ENCODE measurements at places on chromosomes 2 and 18. TPM values are rescaled to one million over a fixed set of nuclear protein-coding genes. Genes with fewer than 3 reads are reported as not detected.

Gene PSMD1
- 50.4 TPM for polyA plus RNA-seq

Gene SDC1
- 94.1 TPM for polyA plus RNA-seq

Gene CNRIP1
- polyA plus RNA-seq = 9.0 TPM

Gene CAVIN2
- polyA plus RNA-seq = 55.1 TPM

Gene TUBA4B
- 8.7 TPM for polyA plus RNA-seq

Gene HOXD3
- 0.18 TPM for polyA plus RNA-seq

Gene SP9
- not detected for polyA plus RNA-seq

Gene NEU4
- 0.27 TPM for polyA plus RNA-seq

Gene TSPYL6
- polyA plus RNA-seq = not detected

Gene PFN4
- 0.66 TPM for polyA plus RNA-seq

Gene IL36G
- polyA plus RNA-seq = 0.12 TPM

Gene PLGLB2
- polyA plus RNA-seq = 0.62 TPM

Gene CD8B2
- polyA plus RNA-seq = 0.13 TPM

Gene PTH2R
- polyA plus RNA-seq = 0.12 TPM

Gene NEUROD1
- polyA plus RNA-seq = not detected

Gene CCDC74A
- polyA plus RNA-seq = 9.2 TPM

Gene COL6A3
- polyA plus RNA-seq = 96.2 TPM

Gene FLACC1
- polyA plus RNA-seq = 1.9 TPM

Gene TSGA10
- 4.4 TPM for polyA plus RNA-seq

Gene POTEC
- not detected for polyA plus RNA-seq

Gene CAPN13
- polyA plus RNA-seq = 6.6 TPM

Gene PRSS56
- polyA plus RNA-seq = not detected

Gene NEU2
- polyA plus RNA-seq = not detected

Gene CYP27C1
- 0.07 TPM for polyA plus RNA-seq

Gene PHOSPHO2
- 1.9 TPM for polyA plus RNA-seq

Gene SP140
- polyA plus RNA-seq = 2.9 TPM

Gene ICA1L
- polyA plus RNA-seq = 1.3 TPM

Gene VWA3B
- polyA plus RNA-seq = 3.5 TPM

Gene ACMSD
- 0.08 TPM for polyA plus RNA-seq

Gene EFHD1
- 7.4 TPM for polyA plus RNA-seq

Gene CIDEA
- not detected for polyA plus RNA-seq

Gene CXCR4
- polyA plus RNA-seq = 214 TPM
